ENCODE measurements at places on chromosomes 1 and 21. TPM values are rescaled to one million over a fixed set of nuclear protein-coding genes. Genes with fewer than 3 reads are reported as not detected.

Gene FCGR3A
- total RNA-seq: 7.0 TPM

Gene SHISAL2A
- total RNA-seq: 1.1 TPM

Gene TARS2
- total RNA-seq: 14.2 TPM

Gene ALDH4A1
- total RNA-seq: 29.9 TPM

DNA sequence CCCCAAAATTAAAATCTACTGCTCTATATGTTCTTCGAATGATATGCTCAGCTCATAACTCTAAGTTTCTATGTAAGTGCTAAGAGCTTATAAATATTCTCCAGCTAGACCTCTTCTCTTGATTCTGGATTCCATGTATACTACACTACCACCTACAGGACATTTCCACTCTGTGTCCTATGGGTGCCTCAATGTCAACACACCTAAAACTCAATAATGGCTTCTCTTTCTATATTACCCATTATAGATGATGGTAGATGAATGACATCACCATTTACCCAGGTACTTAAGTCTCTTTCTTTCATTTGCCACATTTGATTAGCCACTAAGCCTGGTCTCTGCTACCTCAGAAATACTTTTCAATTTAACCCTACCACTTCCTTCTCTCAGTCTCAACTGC, 41.3 kb downstream of the TBX19 start:
- DNase-seq: no peak
- H3K27me3 ChIP-seq: no peaks in the 10 kb centered on the region
- no peaks in the 10 kb centered on the region for H3K36me3 ChIP-seq
- H3K4me3 ChIP-seq: no peak overlapping the region
- no peaks in the 10 kb centered on the region for H3K4me1 ChIP-seq

DNA sequence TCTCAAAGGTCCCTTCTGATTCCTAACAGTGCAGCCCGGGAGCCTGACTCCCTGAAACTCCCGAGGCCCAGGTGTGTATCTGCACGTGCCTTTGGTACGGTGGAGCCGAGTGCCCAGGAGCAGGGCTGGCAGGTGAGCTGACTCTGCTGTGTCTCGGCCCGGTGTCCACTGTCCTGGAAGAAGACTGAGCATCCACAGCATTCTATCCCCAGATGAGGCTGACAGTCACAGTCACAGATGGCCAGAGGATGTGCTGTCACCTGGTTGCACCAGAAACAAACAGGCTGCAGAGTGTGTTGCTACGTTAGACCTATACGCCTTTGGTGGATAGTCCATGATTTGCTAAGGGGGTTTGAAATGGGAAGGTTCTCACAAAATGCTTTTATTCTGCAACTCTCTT, 9.8 kb downstream of the ETV3L start:
- no peak overlapping the region for H3K27ac ChIP-seq
- H3K4me1 ChIP-seq: peaks cover 9% of the 10 kb centered on the region
- H3K36me3 ChIP-seq: no peaks in the 10 kb centered on the region
- H3K27me3 ChIP-seq: no peaks in the 10 kb centered on the region
- no peak overlapping the region for H3K4me3 ChIP-seq

- no peak overlapping the region for H3K4me3 ChIP-seq
- peaks cover 7% of the 10 kb centered on the region for H3K4me1 ChIP-seq
- no peak for DNase-seq
- no peaks in the 10 kb centered on the region for H3K27me3 ChIP-seq
- peaks cover 19% of the 10 kb centered on the region for H3K36me3 ChIP-seq
Measured at GRCh38 chr1:156217871-156218270, 5.1 kb downstream of the PMF1 start.

DNA sequence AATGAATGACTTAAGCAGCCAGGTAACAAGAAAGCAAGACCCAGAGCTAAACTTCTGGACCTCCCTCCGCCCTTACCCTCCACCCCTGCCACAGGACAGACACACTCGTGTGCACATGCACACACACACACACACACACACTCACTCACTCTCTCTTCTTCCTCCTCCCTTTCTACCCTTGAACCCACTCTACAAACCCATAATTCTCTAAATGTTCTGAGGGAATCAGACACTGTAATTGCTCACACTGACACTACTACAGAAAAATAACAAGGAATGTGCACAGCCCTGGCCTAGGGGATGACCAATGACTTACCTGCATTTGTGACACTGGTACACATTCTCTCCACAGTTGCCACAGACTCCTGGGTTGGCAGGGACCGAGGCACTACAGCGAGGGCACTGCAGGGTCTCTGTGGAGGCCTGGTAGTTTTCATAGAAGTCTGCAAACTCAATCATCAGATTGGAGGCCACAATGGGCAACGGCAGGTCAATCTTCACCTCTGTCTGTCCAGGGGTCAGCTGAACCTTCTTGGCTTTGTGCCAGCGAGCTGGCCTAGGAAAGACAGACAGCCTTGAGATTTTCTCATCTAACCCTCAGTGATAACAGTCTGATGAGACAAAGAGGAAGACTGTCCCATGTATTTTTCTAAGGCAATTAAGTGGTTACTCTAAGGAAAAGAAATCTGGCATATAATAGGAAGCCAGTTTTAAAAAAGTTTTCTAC, 94.8 kb downstream of the UBR4 start:
- H3K27ac ChIP-seq: no peak overlapping the region
- H3K4me1 ChIP-seq: no peaks in the 10 kb centered on the region
- H3K4me3 ChIP-seq: no peak overlapping the region
- H3K27me3 ChIP-seq: no peaks in the 10 kb centered on the region
- peaks cover 98% of the 10 kb centered on the region for H3K36me3 ChIP-seq

DNA sequence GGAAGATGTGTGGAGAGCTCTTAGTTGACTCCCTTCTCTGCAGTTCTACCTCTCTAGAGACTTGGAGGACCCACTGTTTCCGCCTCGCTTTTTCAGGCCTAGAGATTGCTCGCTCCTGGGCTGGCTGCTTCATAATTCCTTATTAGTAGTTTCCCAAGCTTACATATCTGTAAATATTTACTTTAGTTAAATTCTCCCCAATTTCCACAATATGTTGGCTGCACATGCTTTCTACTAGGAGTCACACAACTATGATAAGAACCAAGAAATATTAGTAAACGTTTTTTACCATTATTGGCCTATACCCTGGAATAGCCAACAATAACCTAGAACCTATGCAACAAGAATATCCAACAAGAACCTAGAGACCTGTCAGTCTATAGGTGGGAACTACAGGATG, 129.0 kb upstream of the RUNX1 start:
- no peak overlapping the region for H3K27ac ChIP-seq
- no peaks in the 10 kb centered on the region for H3K36me3 ChIP-seq
- H3K4me3 ChIP-seq: no peak overlapping the region
- no peaks in the 10 kb centered on the region for H3K4me1 ChIP-seq
- DNase-seq: no peak

- DNase-seq: peak; percentile 76
- no peaks in the 10 kb centered on the region for H3K36me3 ChIP-seq
- H3K4me1 ChIP-seq: peaks cover 6% of the 10 kb centered on the region
- H3K4me3 ChIP-seq: no peak overlapping the region
- no peak overlapping the region for H3K27ac ChIP-seq
Measured at GRCh38 chr1:206766251-206766856, 4.2 kb upstream of the IL19 start.

DNA sequence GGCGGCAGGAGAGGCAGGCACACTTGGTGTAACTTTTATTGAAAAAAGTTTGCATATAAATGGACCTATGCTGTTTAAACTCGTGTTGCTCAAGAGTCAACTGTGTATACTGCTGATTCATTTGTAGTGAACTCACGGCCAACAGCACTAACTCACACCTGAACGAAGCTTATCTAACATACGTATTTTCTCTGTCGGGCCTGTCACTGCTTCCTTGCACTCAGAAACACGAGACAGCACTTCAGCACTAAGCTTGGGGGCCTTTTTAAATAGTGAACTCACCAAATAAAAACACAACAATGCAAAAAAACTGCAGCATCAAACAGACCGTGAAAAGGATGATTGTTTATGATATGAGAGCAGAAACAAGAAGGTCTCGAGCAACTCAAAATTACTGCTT, 58.9 kb upstream of the NEK2 start:
- H3K27me3 ChIP-seq: no peaks in the 10 kb centered on the region
- H3K36me3 ChIP-seq: no peaks in the 10 kb centered on the region
- H3K27ac ChIP-seq: peak overlapping the region; percentile 88
- H3K4me1 ChIP-seq: peaks cover 21% of the 10 kb centered on the region
- no peak overlapping the region for H3K4me3 ChIP-seq
- DNase-seq: no peak

- DNase-seq: no peak
- no peaks in the 10 kb centered on the region for H3K27me3 ChIP-seq
- no peaks in the 10 kb centered on the region for H3K36me3 ChIP-seq
- no peak overlapping the region for H3K27ac ChIP-seq
Measured at GRCh38 chr1:17314491-17314971, 6.5 kb downstream of the PADI4 start.

DNA sequence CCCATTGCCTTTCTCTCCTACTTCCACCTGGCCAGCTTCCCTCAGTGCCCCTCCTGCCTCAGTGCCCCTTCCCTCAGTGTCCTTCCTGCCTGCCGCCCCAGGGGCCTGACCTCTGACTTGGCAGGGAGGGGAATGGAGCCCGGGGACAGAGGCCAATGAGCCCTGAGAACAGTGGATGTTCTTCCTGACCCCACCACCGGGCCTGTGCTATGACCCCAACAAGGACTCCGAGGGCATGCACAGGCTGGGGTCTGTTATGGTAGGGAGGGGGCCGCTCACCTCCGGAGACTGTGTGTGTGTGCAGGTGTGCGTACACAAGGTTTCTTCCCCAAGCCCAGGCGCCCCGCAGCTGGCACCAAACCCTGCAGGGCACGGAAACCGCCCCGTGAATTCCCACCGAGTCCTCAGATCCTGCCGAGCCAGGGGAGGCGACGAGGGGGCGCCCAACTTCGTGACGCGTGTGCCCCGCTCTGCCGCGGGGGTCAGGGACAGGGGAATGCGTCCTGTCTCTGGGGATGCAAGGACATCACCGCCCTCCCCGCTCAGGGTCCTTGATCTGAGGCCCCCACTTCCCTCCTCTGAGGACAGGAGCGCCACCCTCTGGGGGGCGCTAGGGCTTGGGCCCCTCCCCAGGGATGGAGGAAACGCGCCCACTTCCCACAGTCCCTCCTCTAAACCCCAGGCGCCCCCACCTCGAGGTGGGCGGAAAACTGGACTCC, 766 bp downstream of the RAP1GAP start:
- peak overlapping the region; percentile 76 for H3K27ac ChIP-seq
- no peaks in the 10 kb centered on the region for H3K27me3 ChIP-seq
- DNase-seq: no peak
- H3K36me3 ChIP-seq: peaks cover 4% of the 10 kb centered on the region
- H3K4me1 ChIP-seq: peaks cover 81% of the 10 kb centered on the region

DNA sequence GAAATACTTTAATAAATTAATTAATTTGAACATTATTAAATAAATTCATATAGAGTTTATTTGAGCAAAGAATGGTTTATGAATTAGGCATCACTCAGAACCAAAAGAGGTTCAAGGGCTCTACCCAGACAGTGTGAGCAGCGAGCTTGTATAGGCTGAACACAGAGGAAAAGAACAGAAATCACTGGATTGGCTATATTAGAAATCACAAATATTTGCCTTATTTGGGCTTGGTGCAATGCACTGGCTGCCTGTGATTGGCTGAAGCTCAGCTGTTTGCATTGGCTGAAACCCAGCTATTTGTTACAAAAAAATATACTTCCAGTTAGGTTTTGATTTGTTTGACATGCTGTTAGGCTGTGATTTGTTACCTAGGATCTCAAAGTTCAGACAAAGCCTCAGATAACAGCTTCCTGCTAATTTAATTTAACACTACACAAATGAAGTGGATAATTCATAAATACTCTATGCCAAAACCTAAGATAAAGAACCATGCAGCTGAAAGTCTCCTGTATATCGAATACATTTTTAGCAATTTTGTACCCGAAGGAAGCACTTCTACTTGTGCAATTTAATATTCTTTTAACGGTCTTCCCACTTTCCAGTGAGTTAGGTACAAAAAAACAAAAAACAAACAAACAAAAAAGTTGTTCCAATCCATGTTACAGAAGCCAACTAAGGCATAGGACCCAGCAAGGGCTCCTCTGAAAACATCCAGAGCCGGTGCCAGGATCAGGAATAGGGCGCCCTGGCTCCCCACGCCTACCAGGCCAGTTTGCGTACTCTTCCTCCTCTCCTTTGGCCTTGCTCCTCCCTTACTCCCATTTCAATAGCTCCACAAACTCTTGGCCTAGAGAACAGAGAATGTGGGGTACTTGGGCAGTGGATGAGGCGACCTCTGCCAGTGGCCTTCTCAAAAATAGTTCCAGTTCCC, 179.1 kb downstream of the DUSP10 start:
- H3K36me3 ChIP-seq: no peaks in the 10 kb centered on the region
- peaks cover 18% of the 10 kb centered on the region for H3K4me1 ChIP-seq
- no peak overlapping the region for H3K4me3 ChIP-seq

DNA sequence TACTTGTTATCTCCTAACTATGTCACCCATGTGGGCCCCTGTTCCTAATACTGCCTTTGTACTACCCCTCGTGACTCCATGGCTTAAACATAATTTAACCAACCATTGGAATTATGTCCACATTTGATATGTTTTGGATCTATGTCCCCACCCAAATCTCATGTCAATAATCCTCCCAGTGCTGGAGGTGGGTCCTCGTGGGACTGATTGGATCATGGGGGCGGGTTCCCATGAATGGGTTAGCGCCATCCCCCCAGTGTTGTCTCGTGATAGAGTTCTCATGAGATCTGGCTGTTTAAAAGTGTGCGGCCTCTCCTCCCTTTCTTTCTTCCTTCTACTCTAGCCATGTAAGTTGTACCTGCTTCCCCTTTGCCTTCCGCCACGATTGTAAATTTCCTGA, 9.8 kb downstream of the CBR1 start:
- no peak overlapping the region for H3K27ac ChIP-seq
- H3K4me3 ChIP-seq: no peak overlapping the region

- H3K36me3 ChIP-seq: peaks cover 10% of the 10 kb centered on the region
- DNase-seq: peak; percentile 59
Measured at GRCh38 chr1:247332623-247333361, 1.1 kb upstream of the ZNF496 start.

DNA sequence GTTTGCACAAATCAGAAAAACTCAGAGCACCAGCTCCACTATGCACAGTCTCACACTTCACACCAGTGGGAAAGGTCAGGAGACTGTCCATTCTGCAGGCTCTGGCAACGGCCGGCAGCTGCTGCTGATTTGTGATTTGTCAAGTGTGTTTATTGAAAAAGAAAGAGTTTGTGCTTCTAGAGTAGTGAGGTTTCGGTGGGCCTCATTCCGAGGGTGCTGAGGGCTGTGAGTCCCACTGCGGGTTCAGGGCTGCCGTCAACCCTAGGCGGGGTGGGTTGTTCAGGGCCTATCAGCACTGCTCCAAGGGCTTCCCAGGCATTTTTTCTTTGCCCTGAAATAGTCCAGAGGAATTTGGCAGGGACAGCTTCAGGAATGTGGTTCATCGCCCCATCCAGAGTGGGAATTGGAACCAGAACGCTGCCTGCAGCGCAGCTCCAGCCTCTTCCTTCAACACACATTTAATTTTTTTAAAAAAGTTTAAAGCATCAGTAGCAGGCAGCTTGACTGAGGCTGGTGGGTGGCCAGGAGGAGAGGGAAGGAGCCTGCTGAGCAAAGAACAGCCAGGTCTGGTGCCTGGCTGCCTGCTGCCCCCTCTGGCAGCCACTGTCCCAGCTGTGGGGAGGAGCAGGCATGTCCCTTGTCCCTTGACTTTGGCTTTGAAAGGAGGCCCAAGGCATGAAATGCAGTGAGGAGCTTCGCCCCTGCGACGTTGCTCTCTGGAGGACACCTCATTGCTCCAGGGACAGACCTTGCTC, 19.7 kb downstream of the STUM start:
- H3K4me1 ChIP-seq: no peaks in the 10 kb centered on the region
- H3K27me3 ChIP-seq: no peaks in the 10 kb centered on the region
- no peak overlapping the region for H3K4me3 ChIP-seq
- no peak overlapping the region for H3K27ac ChIP-seq
- H3K36me3 ChIP-seq: no peaks in the 10 kb centered on the region

- no peaks in the 10 kb centered on the region for H3K4me1 ChIP-seq
- DNase-seq: no peak
- no peaks in the 10 kb centered on the region for H3K27me3 ChIP-seq
Measured at GRCh38 chr1:3924186-3924824, 24.2 kb upstream of the C1orf174 start.
